ENCODE measurements at places on chromosomes 3 and 15.

DNA sequence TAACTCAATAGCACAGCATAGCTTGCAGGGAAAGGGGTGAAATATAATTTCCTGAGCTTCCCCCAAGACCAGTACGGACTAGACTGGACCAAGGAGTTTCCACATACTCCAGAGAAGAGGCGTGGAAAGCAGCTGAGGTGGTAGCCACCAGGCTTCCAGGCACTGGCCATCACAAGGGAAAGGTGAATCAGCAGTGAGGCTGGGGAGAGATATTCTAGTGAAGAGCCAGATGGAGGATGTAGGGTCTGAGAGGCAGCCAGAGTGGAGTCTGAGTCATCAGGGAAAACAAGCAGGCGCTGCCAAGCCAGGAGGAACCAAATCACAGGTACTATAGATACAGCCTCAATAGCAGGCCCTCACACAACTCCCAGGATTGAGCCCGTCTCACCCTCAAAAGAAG lies 9.6 kb upstream of the RASA2 start:
- DNase-seq: no peak

GRCh38 chr15:73941449-73941848 lies 15.2 kb downstream of the LOXL1 start:
- DNase-seq: no peak

- DNase-seq: no peak
Measured at GRCh38 chr3:167406876-167407492, 26.9 kb upstream of the ZBBX start.

DNA sequence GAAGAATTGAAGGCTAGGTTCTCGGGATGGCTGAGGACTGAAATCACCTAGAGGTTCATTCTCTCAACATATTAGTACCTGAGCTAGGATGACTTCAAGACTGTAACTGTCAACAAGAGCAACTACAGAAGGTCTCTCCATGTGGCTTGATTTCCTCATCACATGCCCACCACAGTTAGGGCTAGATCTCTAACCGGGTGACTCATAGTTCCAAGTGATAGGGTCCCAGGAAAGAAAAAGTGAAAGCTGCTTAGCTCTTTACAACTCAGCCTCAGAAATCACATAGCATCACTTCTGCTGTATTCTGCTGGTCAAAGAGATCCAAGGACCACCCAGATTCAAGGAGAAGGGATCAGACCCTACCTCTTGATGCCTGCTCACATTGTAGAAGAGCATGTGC lies 165.4 kb upstream of the AGTR1 start:
- DNase-seq: no peak

DNA sequence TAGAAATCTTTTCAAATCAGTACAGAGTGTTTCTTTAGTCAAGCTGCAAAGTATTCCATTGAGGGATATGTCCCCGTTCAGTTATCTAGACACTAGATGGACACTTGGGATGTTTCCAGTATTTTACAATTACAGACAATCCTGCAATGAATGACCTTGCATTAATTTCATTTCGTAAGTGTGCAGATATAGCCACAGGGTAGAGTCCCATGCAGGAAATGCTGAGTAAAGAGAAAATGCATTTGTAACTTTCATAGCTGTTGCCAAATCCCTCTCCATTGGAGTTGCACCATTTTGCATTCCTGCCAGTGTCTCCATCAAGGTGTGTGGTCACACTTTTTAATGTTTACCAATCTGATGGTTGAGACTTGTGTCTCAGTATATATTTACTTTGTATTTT lies 92.5 kb downstream of the LIPC start:
- DNase-seq: no peak

DNA sequence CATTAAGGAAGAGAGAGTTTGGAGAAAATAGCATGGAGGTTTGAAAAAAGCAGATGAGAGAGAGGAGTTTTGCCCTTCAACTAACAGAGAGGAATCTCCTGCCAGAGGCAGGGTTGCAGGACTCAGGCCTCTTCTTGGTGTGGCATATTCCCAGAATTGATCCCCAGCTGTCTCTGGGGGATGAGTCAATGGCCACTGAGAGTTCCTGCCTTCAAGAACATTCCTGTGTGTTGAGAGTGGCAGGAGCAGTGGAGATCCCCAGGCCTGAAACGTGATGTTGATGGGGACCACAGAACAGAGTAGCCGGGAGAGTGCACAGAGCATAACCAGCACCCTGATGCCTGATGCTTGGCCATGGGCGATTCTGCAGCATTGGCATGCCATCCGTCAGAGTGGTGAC lies 348.4 kb upstream of the THBS1 start:
- no peak for DNase-seq

- DNase-seq: no peak
Measured at GRCh38 chr3:197227780-197228574, 70.4 kb downstream of the DLG1 start.

DNA sequence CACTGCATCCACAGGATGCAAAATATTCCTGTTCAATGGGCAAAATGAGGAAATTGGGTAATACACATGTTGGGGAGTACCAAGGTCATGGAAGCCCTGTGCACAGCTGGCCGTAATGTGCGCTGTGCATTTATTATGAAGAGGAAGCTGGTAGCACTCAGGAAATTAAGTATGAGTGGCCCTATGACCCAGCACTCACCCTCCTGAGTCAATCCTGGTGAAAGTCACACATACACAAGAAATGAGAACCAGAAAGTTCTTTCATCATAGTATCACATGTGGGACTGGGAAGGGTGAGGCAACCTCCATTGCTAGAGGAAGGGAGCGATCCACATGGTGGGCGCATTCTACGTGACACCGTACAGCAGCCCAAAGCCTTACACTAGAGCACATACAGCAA lies 11.4 kb upstream of the PRR20G start:
- no peak for DNase-seq

DNA sequence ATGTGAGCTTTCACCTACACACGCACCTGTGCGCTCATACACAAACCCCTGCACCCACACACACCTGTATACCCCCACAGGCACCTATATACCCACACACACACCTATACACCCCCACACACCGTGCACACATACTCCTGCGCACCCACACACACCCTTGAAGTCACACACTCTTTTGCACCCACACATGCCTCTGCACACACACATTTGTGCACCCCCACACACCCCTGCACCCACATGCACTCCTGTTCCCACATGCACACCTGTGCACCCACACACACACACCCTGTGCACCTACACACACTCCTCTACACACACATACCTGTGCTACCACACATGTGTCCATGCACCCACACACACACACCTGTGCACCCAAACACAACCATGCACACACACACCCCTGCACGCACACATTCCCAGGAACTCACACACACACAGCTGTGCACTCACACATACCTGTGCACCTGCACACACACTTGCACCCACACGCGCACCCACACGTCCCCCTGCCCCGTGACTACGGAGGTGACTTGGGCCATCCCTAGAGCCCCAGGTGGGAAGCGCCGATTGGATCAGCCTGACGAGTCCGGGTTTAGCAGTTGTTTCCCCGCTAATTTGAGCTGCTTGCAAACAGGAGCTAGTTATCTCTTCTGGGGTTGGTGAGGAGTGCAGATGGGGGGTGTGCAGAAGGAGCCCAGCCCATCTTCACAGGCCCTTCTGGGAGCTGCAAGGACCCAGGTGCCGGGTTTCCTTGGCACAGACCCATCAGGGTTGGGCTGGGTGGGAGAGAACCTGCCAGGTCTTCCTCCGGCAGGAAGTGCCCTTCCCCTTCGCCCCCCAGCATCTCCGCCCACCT lies 97.8 kb downstream of the CHSY1 start:
- no peak for DNase-seq

GRCh38 chr15:73950479-73950830 lies 24.2 kb downstream of the LOXL1 start:
- DNase-seq: no peak

- DNase-seq: no peak
Measured at GRCh38 chr15:47374222-47374621, 343.1 kb upstream of the SEMA6D start.

GRCh38 chr15:68796576-68796975 lies 24.1 kb downstream of the ANP32A start:
- DNase-seq: no peak

DNA sequence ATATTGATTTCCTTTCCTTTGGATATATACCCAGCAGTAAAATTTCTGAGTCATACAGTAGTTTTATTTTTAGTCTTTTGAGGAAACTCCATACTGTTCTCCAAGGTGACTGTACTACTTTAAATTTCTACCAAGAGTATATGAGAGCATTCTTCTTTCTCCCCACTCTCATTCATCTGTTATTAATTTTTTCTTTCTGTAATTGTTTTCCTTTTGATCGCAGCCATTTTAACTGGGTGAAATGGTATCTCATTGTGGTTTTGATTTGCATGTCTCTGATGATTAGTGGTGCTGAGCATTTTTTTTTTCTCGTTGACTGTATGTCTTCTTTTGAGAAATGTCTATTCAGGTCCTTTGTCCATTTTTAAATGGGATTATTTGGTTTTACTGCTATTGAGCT lies 18.3 kb upstream of the VGLL3 start:
- no peak for DNase-seq

DNA sequence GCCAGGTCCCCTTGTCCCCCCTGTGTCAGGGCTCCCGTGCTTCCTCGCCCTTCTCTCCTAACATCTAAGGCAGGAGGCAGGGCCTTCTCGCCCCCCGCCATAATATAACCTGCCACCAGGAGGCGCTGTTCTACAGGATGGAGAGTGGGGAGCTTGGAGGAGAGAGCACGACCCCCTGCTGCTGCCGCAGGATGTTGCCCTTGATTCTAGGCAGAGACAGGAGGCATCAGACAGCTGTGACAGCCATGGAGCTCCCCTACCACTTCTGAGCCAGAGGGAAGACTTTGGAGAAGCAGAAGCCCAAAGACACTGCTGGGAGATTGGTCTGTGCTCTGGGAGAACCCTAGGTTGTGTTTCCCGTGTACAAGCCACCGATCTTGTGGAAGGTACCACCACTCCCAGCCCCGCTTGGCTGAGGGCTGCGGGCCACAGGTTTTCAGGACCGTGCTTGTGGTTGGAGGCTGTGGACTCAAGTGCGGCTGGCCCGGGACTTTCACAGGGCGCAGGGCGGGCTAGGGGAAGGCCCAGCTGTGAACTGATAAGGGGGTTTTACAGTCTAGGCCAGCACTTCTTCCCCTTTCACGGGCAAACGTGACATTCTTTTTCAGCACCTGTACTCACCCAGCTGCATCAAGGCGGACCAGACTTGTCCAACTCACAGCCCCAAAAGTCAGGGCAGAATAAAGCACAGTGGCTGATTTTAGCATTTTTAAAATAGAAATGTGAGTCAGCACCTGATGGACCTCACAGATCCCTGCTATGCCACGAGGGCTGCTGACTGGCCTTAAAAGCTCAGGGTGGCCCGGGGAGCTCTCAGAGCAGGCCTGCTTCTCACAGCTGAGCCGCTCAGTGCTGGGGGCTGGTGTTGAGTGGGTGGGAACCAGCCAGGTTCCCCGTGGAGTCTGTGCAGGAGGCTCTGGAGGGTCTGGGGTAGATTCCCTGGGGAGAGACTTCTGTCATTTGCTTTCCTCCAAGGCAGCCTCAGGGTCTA lies 2.6 kb upstream of the TIGIT start:
- peak; percentile 84 for DNase-seq

DNA sequence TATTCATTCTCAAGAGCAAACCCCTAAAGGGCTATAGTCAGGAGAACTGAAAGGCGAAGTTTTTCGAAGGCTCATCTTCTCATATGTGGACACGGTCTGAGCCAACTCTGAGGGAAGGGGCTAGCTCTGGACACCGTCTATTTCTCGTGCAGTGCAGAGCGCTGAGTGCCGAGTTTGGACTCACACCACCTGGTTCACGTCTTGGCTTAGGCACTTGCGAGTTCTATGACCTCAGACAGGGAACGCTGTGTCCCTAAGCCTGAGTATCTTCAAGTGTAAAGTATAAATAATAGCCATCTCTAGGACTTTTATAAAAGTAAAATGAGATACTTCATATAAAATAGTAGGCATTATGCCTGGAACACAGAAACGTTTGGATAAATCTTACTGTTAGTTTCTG lies 223.7 kb downstream of the FMN1 start:
- no peak for DNase-seq

DNA sequence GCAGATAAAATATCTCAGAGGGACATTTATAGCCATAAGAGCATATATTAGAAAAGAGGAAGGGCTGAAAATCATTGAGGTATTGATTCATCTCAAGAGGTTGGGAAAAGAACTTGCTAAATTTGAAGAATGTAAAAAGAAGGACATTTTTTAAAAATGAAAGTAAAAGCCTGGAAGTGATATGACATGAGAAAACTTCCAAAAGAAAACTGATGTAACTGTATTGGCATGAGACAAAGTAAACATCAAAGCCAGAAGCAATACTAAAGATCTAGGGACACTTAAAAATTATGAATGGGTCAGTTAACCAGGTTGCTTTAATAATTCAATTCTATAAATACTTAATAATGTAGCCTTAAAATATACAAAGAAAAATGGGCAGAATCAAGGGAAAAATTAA lies 31.9 kb downstream of the CEP63 start:
- DNase-seq: no peak

GRCh38 chr15:46111730-46112129 lies 476.9 kb downstream of the SQOR start:
- no peak for DNase-seq

- DNase-seq: no peak
Measured at GRCh38 chr3:41848753-41849574, 112.9 kb downstream of the ULK4 start.

- no peak for DNase-seq
Measured at GRCh38 chr3:52352566-52352965, 36.4 kb downstream of the DNAH1 start.

DNA sequence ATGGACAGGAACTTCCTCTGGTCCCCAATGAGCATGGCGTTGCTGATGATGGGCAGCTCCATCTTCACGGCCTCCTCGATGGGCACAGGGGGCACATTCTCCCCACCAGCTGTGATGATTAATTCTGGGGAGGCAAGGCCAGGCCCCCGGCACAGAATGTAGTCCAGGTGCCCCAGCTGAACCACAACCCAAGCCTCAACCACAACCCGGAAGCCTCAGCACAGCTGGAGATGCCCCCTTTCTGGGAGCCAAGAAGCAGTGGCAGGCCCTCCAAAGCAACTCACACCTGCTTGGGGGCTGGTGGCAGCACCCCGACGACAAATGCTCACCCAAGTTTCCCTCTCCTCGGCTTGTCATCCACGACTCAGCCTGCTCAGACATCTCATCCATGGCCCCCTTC lies 25.2 kb downstream of the IDH3A start:
- no peak for DNase-seq

GRCh38 chr3:126501736-126502135 lies 15.8 kb downstream of the UROC1 start:
- DNase-seq: no peak

GRCh38 chr3:15299036-15299435 lies 33.4 kb downstream of the SH3BP5 start:
- DNase-seq: no peak

GRCh38 chr3:170695486-170696064 lies 109.7 kb upstream of the SLC7A14 start:
- DNase-seq: no peak

DNA sequence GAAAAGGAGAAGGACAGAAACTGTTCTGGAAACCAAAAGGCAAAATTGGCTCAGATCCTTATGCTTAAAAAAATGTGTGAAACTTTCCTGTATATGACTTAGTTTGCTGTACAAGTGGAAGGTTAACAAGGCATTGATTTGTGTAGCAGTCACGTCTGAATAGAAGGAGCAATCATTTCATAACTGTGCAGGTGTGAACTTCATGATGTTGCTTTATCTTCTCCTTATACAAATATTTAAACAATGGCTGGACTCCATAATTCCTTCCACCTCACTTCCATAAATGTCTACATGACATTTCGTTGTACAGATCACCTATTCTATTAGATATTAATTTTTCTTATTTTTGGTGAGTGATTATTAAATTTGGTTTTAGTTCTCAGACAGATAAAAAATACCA lies 382.7 kb upstream of the NPAP1 start:
- DNase-seq: no peak
